ENCODE measurements at places on chromosomes 2 and 18.

- DNase-seq = no peak
These were observed 87.2 kb downstream of the LONRF2 start for GRCh38 chr2:100235098-100235497.

- DNase-seq = no peak
These were observed 101.8 kb upstream of the SCN1A start for GRCh38 chr2:166229678-166230023.

DNA sequence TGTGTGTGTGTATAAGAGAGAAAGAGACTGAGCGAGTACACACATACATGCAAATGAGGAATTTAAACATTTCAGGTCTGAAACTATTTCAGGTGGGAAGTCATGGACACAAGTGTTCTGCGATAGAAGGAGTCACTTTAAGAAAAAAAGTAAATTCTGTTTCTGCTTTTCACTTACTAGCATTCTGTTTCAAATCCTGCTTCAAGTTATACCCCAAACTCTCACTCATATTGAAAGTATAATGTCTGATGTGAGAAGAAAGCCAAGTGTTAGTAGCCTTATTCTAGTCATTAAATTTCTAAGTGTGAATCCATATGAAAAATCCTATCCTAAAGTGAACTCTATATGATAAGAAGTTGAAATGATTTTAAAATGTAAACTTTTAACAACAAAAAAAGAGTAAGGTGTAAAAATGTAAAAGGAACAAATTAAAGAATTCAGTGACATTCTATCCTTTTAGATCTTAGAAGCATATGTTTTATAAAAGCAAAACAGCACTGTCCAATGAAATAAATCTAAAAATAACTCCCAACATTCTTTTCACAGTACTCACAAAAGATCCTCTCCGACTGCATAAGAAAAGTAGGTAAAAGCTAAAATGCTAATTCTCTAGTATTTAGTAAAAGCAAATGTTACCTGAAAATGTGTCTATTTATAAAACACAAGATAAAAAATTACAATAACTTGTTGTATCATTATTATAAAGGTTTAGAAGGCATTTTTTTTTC lies 570.6 kb downstream of the ZEB2 start:
- no peak for DNase-seq

- DNase-seq = no peak
These were observed 88.7 kb downstream of the COBLL1 start for GRCh38 chr2:164752956-164753355.

- DNase-seq = no peak
These were observed 94.6 kb upstream of the PPP1CB start for GRCh38 chr2:28656937-28657615.

Measured in G401 (cell line).